Right lobe of liver (tissue), 6 donors: ENCODE measurements at places on chromosomes 2 and 18. TPM values are rescaled to one million over a fixed set of nuclear protein-coding genes. Genes with fewer than 3 reads are reported as not detected.

DNA sequence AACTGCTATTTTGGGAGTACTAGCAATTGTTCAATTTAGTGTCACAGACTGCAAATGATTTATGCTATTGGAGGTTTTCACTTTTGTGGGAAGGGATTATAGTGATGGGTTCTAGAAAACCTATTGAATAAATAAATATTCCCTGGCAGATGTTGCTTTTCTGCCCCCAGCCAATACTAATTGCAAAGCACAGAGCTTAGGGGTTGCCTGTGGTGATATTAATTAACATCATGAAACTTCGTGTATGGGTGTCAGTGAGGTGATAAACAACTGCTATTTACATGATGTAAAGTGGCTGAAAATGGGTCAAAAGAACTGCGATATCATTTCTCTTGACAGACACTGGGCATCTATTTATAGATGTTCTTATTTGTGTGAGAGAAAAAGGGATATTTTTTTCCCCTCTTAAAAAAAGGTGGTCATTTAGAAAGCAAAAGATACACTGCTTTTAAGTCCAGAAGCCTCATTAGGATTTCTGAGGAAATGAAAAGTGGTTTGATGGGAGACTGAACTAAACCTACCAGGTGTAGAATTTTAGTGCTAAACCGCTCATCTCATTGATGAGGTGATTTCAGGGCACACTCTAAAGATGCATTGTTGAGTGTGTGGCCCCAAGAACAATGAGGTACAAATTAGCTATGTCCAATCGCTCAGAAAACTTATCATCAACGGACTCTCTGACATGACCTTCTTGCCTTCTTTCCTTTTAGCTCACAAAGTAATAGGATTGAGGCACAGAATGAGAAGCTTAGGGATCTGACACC lies 116.7 kb upstream of the CHST9 start:
- no peak overlapping the region for H3K4me3 ChIP-seq
- H3K36me3 ChIP-seq = no peaks in the 10 kb centered on the region
- DNase-seq = no peak

DNA sequence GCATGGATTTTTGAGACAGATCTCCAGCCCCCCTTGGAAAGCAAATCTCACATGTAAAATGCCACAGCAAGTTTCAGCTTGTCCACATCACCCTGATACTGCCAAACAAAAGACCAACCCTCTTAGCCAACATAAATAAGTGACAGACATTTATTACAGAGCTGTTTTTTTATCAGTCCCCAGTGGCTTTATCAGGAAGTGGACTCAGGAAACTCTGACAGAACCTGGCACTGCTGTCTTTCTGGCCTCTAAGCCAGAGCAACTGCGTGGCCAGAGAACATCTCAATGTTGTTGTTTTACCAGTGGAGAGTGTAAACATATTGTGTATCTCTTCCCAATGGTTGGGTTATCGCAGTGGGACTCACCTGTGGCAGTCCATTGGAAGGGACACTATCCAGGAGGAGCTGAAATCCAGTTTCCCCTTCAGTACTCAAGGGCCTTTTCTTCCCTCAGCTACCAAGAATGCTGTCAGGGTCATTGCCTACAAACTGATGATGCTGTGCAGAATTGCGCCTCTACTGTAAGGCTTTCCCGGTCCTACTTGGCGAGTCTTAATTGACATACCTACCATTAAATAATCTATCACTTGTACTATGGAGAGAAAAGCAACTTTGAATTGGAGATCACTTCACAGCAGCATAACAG lies 22.0 kb downstream of the SLC14A1 start:
- no peaks in the 10 kb centered on the region for H3K36me3 ChIP-seq
- no peak overlapping the region for H3K4me3 ChIP-seq
- no peaks in the 10 kb centered on the region for H3K27me3 ChIP-seq

- H3K4me1 ChIP-seq = no peaks in the 10 kb centered on the region
- H3K4me3 ChIP-seq = no peak overlapping the region
- H3K27ac ChIP-seq = no peak overlapping the region
- DNase-seq = no peak
- no peaks in the 10 kb centered on the region for H3K36me3 ChIP-seq
- no peaks in the 10 kb centered on the region for H3K27me3 ChIP-seq
Observed at GRCh38 chr2:49162151-49162550, 7.8 kb upstream of the FSHR start.

- no peak overlapping the region for H3K27ac ChIP-seq
- DNase-seq = no peak
- no peak overlapping the region for H3K4me3 ChIP-seq
- no peaks in the 10 kb centered on the region for H3K36me3 ChIP-seq
- no peaks in the 10 kb centered on the region for H3K4me1 ChIP-seq
Observed at GRCh38 chr2:9782197-9782719, 61.0 kb upstream of the TAF1B start.

- no peaks in the 10 kb centered on the region for H3K36me3 ChIP-seq
- H3K4me1 ChIP-seq = no peaks in the 10 kb centered on the region
- H3K4me3 ChIP-seq = no peak overlapping the region
- no peak for DNase-seq
- no peak overlapping the region for H3K27ac ChIP-seq
Observed at GRCh38 chr2:157845081-157845480, 31.0 kb downstream of the ACVR1 start.

- peak overlapping the region; percentile 66 for H3K27ac ChIP-seq
- peak; percentile 69 for DNase-seq
- H3K4me3 ChIP-seq = no peak overlapping the region
Observed at GRCh38 chr2:54673501-54673998, 49.9 kb upstream of the EML6 start.

- no peak overlapping the region for H3K4me3 ChIP-seq
- no peak overlapping the region for H3K27ac ChIP-seq
- DNase-seq = no peak
- H3K36me3 ChIP-seq = no peaks in the 10 kb centered on the region
Observed at GRCh38 chr2:218138047-218138446, 12.2 kb downstream of the CXCR2 start.

DNA sequence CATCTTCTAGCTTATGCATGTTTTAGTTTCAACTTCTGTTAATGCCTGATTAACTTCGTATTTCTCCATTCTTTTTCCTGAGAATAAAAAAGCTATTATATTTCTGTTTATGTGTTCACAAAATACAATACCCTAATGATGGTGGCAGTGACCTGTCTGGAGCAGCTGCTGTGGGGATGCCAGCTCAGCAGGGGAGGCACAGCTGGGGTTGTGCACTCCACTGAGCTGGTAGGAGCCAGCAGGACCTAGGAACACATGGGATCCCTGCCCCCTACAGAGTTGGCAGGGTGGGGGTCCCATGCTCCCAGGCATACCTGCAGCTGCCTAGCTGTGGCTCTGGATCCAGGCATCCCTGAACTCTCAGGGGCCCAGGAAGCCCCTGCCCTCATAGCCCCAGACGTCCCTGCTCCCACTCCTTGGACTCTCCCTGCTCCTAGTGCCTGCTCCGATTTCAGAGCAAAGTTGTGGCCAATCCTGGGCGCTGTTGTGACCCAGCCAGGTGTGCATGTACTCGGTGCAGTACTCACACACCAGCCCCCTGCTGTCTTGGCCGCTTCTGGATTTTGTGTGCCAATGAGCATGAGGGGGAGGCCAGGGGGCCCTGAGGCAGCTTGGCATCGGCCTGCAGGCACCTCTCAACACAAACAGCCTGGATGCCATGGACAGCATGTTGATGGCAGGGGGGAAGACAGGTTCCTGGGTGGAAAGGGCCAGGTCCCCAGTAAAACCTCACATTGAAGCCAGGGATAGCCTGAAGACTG lies 546.0 kb downstream of the ZNF804A start:
- DNase-seq = no peak
- H3K36me3 ChIP-seq = no peaks in the 10 kb centered on the region
- no peaks in the 10 kb centered on the region for H3K4me1 ChIP-seq
- H3K4me3 ChIP-seq = no peak overlapping the region
- H3K27me3 ChIP-seq = no peaks in the 10 kb centered on the region

- no peak for DNase-seq
- H3K27me3 ChIP-seq = no peaks in the 10 kb centered on the region
- H3K27ac ChIP-seq = peak overlapping the region; percentile 88
- H3K4me1 ChIP-seq = peaks cover 95% of the 10 kb centered on the region
- H3K4me3 ChIP-seq = no peak overlapping the region
- H3K36me3 ChIP-seq = no peaks in the 10 kb centered on the region
Observed at GRCh38 chr2:101115664-101116063, 35.5 kb downstream of the TBC1D8 start.

GRCh38 chr2:189426886-189427285 lies 14.4 kb upstream of the WDR75 start:
- H3K36me3 ChIP-seq = no peaks in the 10 kb centered on the region
- no peak overlapping the region for H3K27ac ChIP-seq
- no peak for DNase-seq

The IGFBP5 gene
- 76.0 TPM for total RNA-seq

The SLC9A4 gene
- total RNA-seq = not detected

The LAMA3 gene
- 2.4 TPM for total RNA-seq

The REG1B gene
- total RNA-seq = not detected

The SCYGR4 gene
- not detected for total RNA-seq

The INHA gene
- not detected for total RNA-seq

The UPP2 gene
- 0.84 TPM for total RNA-seq

The BOLL gene
- not detected for total RNA-seq

The FAM161A gene
- 0.93 TPM for total RNA-seq

The C2orf92 gene
- total RNA-seq = 2.0 TPM
